ENCODE measurements at places on chromosomes 4 and X. TPM values are rescaled to one million over a fixed set of nuclear protein-coding genes. Genes with fewer than 3 reads are reported as not detected.

BST1 gene
- total RNA-seq: 4.0 TPM

CRMP1 gene
- 0.30 TPM for total RNA-seq

TMSB15C gene
- 0.29 TPM for total RNA-seq

PCSK1N gene
- 151 TPM for total RNA-seq

GRIA3 gene
- total RNA-seq: 9.1 TPM

SPANXA2 gene
- not detected for total RNA-seq

H2BW2 gene
- not detected for total RNA-seq

CCDC120 gene
- 1.2 TPM for total RNA-seq

CXCL10 gene
- total RNA-seq: 41.4 TPM

STK26 gene
- 0.72 TPM for total RNA-seq

DDIT4L gene
- total RNA-seq: 1.1 TPM

MAGED4 gene
- 8.0 TPM for total RNA-seq

ADAMTS3 gene
- 1.1 TPM for total RNA-seq

UGT2B28 gene
- total RNA-seq: not detected
